Prostate gland (tissue), 2 donors: ENCODE measurements at places on chromosomes 16 and 17. TPM values are rescaled to one million over a fixed set of nuclear protein-coding genes. Genes with fewer than 3 reads are reported as not detected.

- no peak for DNase-seq
- H3K4me3 ChIP-seq, result no peak overlapping the region
- H3K27me3 ChIP-seq, result no peaks in the 10 kb centered on the region
Measured at GRCh38 chr16:48393485-48394354, 8.5 kb upstream of the SIAH1 start.

GRCh38 chr17:50108556-50108955 is 13.4 kb downstream of the PDK2 start:
- H3K27ac ChIP-seq, result no peak overlapping the region
- no peaks in the 10 kb centered on the region for H3K36me3 ChIP-seq
- H3K4me1 ChIP-seq, result no peaks in the 10 kb centered on the region
- no peak overlapping the region for H3K4me3 ChIP-seq
- no peaks in the 10 kb centered on the region for H3K27me3 ChIP-seq

DNA sequence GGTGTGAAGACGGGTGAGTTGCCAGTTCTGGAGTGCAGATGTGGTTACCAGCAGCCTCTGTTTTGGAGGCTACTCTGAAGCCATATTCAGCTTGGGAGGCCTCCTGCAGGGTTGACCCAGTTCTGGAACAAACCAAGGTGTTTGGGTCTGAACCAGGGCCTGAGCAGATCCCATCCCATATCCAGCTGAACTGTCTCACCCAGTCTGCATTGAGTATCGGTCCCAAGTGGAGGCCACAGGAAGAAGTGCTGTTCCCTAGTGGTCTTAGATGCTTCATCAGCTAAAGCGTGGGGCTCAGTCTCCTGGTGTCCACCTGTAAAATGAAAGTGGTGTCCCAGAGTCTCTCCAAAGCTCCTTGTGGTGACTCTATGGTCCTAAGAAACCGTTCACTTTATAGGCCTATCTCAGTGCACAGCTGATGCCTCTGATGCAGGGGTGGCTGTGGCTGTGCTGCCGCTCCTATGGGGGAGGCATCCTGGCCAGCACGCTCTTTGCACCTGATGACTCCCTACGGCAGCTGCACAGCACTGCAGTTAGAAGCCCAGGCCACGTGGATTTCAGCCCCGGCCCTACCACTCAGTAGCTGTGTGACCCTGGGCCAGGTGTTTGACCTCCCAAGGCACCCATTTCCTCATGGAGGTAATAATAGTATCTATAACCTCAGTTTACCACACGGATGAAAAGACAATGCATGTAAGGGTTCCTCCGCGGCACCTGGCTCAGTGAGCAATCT is 21.0 kb downstream of the CBX4 start:
- H3K36me3 ChIP-seq, result no peaks in the 10 kb centered on the region
- H3K4me1 ChIP-seq, result peaks cover 20% of the 10 kb centered on the region
- no peak overlapping the region for H3K4me3 ChIP-seq
- DNase-seq, result no peak
- no peak overlapping the region for H3K27ac ChIP-seq

The CCL4 gene
- total RNA-seq, result 1.5 TPM

The TRAF4 gene
- total RNA-seq, result 43.1 TPM

- peaks cover 14% of the 10 kb centered on the region for H3K27me3 ChIP-seq
- H3K4me1 ChIP-seq, result peaks cover 5% of the 10 kb centered on the region
- H3K36me3 ChIP-seq, result no peaks in the 10 kb centered on the region
- DNase-seq, result peak; percentile 43
- H3K27ac ChIP-seq, result no peak overlapping the region
Measured at GRCh38 chr16:785563-786535, 2.3 kb downstream of the RPUSD1 start.

GRCh38 chr17:73390851-73391250 is 79.0 kb upstream of the CDC42EP4 start:
- no peaks in the 10 kb centered on the region for H3K4me1 ChIP-seq
- no peak for DNase-seq
- H3K36me3 ChIP-seq, result no peaks in the 10 kb centered on the region
- H3K4me3 ChIP-seq, result no peak overlapping the region
- no peaks in the 10 kb centered on the region for H3K27me3 ChIP-seq

GRCh38 chr17:31497994-31498826 is 106.7 kb downstream of the RAB11FIP4 start:
- DNase-seq, result no peak
- H3K27ac ChIP-seq, result no peak overlapping the region
- no peaks in the 10 kb centered on the region for H3K4me1 ChIP-seq
- no peaks in the 10 kb centered on the region for H3K27me3 ChIP-seq

GRCh38 chr17:39647256-39647655 is 10.3 kb downstream of the STARD3 start:
- no peaks in the 10 kb centered on the region for H3K36me3 ChIP-seq
- H3K4me1 ChIP-seq, result peaks cover 7% of the 10 kb centered on the region
- H3K27ac ChIP-seq, result no peak overlapping the region
- no peaks in the 10 kb centered on the region for H3K27me3 ChIP-seq
- no peak overlapping the region for H3K4me3 ChIP-seq

GRCh38 chr16:14187517-14188338 is 116.6 kb downstream of the MRTFB start:
- peak overlapping the region; percentile 63 for H3K27ac ChIP-seq
- no peaks in the 10 kb centered on the region for H3K27me3 ChIP-seq
- no peaks in the 10 kb centered on the region for H3K36me3 ChIP-seq
- no peaks in the 10 kb centered on the region for H3K4me1 ChIP-seq

DNA sequence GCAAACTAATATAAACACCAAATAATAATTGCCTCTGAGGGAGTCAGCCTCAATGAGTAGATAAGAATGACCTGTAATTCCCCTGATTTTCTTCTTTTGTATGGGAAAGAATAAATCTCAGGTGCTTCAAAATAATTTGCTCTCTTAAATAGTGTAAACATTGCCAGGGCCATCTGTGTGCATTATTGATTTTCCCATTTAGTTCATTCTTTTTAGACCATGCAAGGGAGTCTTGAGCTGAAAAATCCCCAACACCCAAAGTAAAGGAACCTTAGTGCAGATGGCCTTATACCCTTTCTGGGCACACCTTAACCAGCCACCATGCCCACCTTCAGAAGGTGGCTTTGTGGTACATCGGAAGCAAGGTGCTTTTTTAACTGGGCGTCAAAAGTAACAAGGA is 267.2 kb downstream of the TMEM114 start:
- H3K27ac ChIP-seq, result no peak overlapping the region
- H3K4me1 ChIP-seq, result no peaks in the 10 kb centered on the region

DNA sequence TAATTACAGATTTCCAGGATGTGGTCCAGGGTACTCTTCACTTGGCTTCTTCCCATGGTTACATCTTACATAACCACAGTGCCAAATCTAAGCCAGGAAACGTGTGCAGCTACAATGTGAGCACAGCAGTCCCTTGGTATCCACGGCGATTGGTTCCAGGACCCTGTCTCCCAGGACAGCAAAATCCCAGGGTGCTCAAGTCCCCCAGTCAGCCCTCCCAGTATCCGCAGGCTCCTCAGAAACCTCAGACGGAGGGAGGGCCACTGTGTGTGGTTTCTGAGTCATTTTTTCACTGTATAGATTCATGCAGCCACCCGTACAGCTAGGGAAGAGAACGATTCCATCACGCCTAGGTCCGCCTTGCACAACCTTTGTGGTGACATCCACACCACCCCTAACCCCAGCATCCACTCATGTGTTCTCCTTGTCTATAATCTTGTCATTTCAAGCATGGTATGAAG is 11.1 kb upstream of the ATP2C2 start:
- H3K4me1 ChIP-seq, result no peaks in the 10 kb centered on the region
- no peaks in the 10 kb centered on the region for H3K27me3 ChIP-seq
- H3K27ac ChIP-seq, result peak overlapping the region; percentile 55

GRCh38 chr16:15517743-15518377 is 83.5 kb downstream of the BMERB1 start:
- no peaks in the 10 kb centered on the region for H3K27me3 ChIP-seq
- H3K4me3 ChIP-seq, result no peak overlapping the region
- H3K27ac ChIP-seq, result peak overlapping the region; percentile 27
- no peaks in the 10 kb centered on the region for H3K4me1 ChIP-seq
- H3K36me3 ChIP-seq, result no peaks in the 10 kb centered on the region
- no peak for DNase-seq

- no peak overlapping the region for H3K4me3 ChIP-seq
- H3K27ac ChIP-seq, result no peak overlapping the region
- H3K36me3 ChIP-seq, result no peaks in the 10 kb centered on the region
- H3K4me1 ChIP-seq, result no peaks in the 10 kb centered on the region
- no peak for DNase-seq
Measured at GRCh38 chr17:5694551-5694950, 110.2 kb upstream of the NLRP1 start.
